ENCODE measurements at places on chromosomes 6 and 20.

GRCh38 chr20:25720285-25720684 lies 23.6 kb upstream of the ZNF337 start:
- DNase-seq, result no peak

DNA sequence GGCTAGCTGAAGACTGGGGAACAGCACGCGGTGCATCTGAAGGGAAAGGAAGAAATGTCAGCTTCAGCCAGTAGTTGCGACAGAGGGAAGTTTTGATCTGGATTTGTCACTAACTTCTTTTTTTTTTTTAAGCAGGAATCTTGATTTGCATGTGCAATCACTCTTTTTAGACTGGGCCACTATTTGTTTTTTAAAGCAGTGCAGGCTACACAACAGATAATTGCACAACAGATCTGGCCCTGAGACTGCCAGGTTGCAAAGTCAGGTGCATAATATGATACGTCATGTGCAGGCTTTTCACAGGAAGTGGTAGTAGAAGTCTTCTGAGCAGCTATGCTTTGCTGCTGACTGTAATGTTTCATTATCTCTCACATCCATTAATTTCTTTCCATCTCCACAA lies 13.5 kb downstream of the PFDN4 start:
- DNase-seq, result no peak

DNA sequence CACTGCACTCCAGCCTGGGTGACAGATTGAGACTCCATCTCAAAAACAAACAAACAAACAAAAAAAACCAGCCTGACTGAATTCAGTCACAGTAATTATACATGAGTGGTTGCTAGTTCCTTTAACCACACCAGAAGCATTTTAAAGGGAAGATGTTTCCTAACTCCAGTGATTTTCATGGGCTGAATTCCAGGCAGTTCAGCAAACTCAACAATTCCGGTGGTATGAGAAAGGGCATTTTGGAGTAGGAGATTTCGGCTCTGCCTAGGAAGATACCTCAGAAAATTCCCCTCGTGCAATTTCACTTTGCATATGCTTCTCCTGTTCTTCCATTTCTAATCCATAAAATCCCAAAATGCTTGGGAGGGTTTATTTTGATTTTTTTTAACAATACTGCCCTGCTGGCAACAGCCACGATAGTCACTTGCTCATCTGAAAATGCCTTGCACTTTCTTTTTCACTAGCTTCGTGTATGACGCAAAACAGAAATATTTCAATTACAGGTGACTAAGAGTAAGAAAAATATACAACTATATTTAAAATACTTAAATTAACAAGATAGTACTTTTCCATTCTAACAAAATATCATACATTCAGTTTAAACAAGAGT lies 48.3 kb upstream of the IPCEF1 start:
- DNase-seq, result no peak

GRCh38 chr6:32147401-32148132 lies 4.2 kb downstream of the PRRT1 start:
- DNase-seq, result no peak

GRCh38 chr6:121584586-121585369 lies 149.3 kb downstream of the GJA1 start:
- DNase-seq, result no peak

GRCh38 chr6:15290067-15290680 lies 44.3 kb downstream of the JARID2 start:
- no peak for DNase-seq

DNA sequence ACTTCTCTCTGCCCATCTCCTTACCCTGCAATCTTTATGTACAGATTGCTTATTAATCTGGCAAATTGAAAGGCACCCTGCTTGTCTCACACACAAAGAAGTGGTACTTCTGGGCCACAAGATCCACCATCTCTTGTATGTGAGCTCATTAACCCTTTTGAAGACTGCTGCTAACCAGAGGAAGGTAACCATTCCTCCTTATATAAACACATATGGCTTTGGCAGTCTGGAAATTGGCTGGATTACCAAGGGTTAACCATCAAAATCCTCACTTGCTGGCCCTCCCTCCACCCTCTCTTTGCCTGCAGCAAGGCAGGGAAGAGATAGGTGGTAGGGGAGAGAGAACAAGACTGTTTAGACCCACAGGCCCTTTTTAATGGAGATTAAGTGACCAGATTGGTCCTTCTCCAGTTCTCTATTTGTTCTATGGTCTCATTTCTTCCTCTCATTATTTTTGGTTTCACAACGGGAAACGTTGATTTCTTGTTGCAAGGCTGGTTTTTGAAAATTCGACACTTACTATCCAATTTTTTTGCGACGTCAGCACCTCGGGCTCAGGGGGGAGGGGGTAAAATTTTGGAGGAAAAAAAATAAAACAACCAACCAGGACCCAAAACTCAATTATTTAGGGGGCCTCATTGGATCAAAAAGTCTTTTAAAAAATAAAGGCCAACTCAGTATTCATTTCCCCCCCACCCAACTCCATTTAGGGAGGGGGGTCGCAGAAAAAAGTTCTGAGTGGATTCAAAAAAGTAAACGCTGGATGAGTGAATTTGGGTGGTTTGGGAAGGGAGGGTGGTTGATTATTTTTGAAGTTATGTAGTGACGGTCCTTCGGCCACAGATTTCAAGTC lies 859 bp downstream of the PPP1R10 start:
- DNase-seq, result peak; percentile 69

GRCh38 chr6:32096394-32097258 lies 12.5 kb downstream of the TNXB start:
- no peak for DNase-seq

DNA sequence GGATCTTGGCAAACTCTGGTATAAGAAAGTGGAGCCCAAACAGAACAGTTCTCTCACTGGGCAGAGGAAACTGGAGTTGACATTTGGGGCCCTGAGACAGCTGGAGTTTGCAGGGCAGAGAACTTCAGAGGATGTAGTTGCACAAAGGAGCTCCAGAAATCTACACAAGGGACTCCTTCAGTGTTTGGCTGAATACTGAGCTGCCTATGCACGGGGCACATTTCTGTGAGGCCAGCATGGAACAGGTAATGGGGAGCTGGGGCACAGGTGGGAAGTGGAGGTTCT lies 169.3 kb downstream of the ANKRD60 start:
- no peak for DNase-seq

- no peak for DNase-seq
These were observed 343.8 kb downstream of the SYNE1 start for GRCh38 chr6:152293404-152293803.

DNA sequence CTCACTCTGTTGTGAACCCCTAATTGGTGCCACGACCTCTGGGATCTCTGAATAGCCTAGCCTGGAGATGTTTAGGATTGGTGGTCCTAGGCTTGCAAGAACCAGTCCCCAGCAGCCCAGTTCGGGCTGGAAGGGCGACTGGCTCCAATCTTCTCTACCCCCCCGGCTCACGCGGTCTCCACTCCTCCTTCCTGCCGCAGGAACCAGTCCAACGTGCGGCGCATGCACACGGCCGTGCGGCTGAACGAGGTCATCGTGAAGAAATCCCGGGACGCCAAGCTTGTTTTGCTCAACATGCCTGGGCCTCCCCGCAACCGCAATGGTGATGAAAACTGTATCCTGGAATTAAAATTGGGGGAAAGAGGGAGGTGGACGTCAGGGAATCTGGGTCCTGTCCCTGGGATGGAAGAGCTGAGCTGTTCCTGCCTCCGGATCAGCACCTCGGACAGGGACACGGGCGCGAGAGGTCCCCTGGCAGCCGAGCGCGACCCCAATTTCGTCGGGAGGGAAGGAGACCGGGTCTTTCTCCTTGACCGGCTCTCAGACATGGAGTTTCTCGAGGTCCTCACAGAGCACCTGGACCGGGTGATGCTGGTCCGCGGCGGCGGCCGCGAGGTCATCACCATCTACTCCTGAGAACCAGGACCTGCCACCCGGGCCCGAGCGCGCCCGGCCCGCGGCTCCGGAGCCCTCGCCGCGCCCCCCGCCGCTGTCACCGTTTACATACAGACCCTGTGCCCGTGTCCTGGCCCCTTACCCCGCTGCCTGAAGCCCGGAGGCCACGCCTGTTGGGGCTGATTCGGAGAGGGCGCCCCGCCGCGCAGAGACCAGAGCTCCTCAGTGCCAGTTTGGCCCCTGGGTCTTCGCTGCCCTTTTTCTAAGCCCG lies 28.2 kb downstream of the SLC12A5 start:
- DNase-seq, result no peak

Data from CD8-positive, alpha-beta memory T cell (primary cell).